ENCODE measurements at places on chromosomes 7 and 10.
A peak's percentile ranks its signal among the peaks of the same experiment; 100 is the strongest.

DNA sequence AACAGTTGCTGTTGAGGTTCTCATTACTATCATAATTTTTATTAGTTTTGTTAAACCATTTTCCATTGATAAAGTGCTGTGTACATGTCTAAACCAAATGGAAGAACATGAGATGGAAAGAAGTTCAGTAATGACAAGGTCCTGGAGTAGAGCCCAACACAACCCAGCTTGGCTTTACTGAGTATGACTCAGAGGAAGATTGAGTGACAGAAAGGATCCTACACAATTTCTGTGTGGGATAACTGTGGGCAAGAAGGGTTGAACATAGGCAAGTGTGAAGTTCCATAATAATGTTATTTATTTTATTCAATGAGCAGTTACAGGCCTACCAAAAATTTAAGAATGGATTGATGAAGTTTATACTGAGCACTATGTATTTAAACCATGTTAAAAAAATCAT, 15.9 kb downstream of the PRKG1 start:
- no peak for ATAC-seq

GRCh38 chr7:25348104-25348503, 119.8 kb upstream of the NPVF start:
- ATAC-seq, result peak; percentile 66

GRCh38 chr7:98509836-98510235, 107.2 kb upstream of the NPTX2 start:
- no peak for ATAC-seq

DNA sequence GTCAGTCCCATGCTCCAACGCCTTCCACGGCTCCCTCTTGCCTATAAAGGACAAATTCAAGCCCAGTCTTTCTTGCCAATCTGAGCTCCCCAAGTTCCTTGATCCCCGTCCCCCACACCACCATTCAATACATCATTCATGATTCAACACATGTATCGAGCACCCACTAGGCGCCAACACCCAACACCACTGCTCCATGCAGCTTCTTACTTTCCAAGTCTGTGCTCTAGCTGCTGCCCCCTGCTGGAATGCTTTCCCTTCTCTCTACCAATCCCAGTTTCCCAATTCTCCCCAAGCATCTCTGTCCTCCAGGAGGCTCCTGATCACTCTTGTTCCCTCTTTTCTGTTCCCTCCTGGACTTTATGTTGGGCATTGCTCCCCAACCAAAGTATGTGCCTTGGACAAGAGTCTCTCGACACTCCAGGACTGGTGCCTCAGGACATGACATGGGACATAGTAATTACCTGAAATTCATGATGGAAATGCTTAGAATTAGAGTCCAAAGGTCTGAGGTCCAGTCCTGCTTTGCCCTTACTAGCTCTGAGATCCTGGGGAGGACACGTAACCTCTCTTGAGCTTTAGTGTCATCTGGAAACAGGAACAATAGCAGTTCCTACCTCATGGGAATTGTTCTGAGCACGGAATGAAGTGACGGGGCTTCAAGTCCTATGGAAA, 172.7 kb downstream of the NEURL1 start:
- ATAC-seq, result no peak

DNA sequence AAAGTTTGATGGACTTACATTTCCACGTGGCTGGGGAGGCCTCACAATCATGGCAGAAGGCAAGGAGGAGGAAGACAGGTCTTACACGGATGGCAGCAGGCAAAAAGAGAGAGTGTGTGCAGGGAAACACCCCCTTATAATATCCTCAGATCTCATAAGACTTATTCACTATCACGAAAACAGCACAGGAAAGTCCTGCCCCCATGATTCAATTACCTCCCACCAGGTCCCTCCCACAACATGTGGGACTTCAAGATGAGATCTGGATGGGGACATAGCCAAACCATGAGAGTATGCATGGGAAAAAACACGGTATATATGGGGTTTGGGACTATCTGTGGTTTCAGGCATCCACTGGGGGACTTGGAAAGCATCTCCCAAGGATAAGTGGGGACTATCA, 78.0 kb downstream of the PLXNA4 start:
- ATAC-seq, result no peak

DNA sequence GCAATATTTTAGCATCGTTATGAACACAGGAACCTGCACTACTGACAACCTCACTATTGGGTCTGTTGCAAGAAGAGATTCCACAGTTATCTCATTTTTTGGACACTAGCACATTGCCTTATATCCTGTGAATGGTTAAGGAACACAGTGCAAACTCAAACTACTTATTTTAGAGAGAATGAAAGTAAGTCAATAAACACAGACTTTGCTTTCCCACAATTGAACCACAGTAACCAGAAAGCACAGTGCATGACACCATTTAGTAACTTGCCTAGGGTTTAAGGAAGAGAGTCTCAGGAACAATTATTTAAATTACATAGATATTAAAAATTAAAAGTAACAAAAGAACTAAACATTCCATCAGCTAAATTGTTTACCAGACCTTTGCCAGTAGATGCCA, 468.8 kb downstream of the ZWINT start:
- ATAC-seq, result no peak

DNA sequence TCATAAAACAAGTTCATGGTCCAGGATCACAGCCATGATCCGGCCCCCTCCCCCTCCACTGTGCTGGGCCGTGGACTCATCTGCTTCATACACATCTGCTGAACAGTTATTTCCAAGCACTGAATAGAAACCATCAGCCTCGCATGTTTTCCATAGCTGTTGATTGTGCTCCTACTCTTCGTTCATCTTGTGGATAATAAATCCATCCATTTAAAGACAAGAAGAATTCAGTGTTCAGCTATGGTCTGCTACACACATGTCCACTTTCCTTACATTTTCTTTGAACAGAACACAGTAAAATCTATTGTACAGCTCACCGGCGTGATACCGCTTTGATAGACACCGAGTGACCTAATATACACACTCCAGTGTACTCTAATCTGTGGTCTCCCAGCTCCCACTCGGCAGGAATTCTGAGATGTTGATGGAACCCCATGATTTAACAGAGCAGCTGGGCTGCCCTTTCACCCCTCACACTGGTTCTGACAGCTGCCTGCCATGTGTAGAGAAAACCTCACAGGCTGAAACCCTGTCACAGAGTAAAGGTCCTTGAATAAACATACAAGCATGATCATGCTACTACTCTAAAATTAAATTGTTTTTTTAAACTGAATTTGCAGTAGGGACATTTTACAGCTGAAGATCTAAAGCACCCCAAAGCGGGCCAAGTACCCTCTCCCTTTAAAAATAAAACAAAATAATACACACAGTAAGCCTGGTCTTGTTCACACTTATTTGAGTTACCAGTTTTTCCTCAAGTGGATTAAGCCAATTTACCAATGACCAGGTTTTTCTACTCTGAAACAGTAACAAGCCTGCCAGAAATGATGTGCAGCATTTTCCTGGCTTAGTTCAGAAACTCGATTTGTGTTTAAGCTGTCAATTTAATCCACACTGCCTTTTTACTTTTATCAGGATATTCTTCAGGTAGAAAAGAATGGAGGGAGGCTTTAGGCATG, 95.1 kb upstream of the FZD1 start:
- peak; percentile 90 for ATAC-seq

All from motor neuron (in vitro differentiated cells).